ENCODE measurements at places on chromosomes 3 and 15.
A peak's percentile ranks its signal among the peaks of the same experiment; 100 is the strongest.

DNA sequence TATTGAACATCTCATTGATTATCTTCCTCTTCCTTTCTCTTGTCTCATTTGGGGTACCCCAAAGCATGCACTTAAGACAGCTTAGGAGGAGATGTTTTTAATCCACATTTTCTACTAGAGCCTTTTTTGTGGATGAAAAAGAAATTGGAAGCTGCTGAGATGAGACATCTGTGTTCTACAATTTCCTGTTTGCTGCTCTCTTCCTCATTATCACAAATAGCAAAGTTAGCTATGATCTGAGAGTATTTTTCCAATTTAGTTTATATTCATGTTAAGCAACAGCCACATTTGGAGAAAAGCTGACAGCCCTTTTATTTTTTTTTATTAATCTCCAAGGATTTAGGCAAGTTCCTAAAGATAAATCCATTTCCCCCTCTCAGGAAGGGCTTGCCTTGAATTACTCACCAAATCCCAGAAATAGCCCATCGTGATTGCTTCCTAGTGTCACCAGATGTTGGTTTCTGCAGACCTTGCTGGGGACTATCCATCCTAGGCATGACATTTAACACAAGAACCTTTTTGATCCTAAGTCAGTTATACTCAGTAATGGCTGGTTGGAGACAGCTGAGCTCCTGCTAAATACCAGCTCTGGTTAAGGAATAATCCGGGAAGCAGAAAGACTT is 70.8 kb upstream of the FILIP1L start:
- no peak for DNase-seq

DNA sequence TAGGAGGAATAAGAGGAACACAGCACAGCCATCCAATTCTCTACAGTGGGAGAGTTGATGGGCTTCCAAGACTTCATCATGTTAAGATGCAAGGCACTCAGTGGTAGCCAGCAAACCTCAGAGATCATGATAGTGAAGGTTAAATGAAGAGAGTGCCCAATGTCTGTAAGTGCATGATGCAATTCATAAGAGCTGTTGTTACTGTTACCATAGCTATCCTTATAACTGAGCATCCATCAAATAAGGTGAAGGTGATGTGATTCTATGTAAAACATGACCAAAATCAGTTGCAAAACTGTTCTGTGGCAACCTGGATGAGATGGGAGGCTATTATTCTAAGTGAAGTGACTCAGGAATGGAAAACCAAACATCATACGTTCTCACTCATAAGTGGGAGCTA is 289.7 kb downstream of the MAGI1 start:
- no peak for DNase-seq

GRCh38 chr3:138222942-138223287 is 35.8 kb downstream of the ARMC8 start:
- no peak for DNase-seq

GRCh38 chr3:168952551-168952950 is 711.0 kb downstream of the MECOM start:
- DNase-seq: no peak

DNA sequence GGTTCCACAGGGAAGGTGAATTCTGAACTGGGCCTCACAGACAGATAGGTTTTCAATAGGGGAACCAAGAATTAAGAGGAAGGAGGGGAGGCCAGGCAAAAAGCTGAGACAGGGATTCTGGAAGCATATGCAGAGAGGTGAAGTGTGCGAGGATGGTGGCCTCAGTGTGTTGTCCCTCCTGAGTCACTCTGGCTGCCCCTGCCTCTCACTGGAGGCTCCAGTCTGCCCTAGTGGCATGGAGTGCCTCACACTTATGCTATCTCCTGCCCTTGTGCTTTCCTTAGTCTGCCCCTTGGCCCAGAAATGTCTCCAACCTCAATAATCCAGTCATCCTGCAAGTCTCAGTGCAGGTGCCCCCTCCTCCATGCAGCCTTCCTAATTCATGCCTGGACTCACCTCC is 32.2 kb upstream of the RBP1 start:
- no peak for DNase-seq

- DNase-seq: no peak
Observed at GRCh38 chr3:189688262-189688661, 57.1 kb downstream of the TP63 start.

- DNase-seq: peak; percentile 97
Observed at GRCh38 chr15:90869601-90870353, 1.4 kb downstream of the FURIN start.

- no peak for DNase-seq
Observed at GRCh38 chr3:195062866-195063540, 208.0 kb downstream of the XXYLT1 start.

- no peak for DNase-seq
Observed at GRCh38 chr3:40829876-40830275, 305.1 kb downstream of the ZNF621 start.

DNA sequence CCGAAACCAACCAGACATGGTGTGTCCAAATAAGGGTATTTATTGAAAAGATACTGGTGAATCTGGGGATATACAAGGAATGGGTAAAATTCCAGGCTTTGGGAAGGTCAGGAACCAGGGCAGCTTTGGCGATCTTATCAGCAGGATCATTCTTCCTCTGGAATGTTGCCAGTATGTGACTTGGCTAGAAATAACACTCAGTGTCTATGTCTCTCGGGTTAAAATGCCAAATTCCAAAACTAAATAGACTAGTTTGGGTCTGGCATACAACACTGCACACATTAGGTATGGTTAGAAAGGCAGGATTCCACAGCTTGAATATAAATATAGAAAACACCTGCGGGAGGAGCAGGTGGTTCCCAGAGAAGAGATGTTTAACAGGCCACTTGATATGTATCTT is 220.2 kb upstream of the CD96 start:
- DNase-seq: no peak

GRCh38 chr15:24054547-24055245 is 367.6 kb upstream of the NDN start:
- DNase-seq: no peak

GRCh38 chr15:100189319-100189718 is 152.5 kb downstream of the ADAMTS17 start:
- no peak for DNase-seq

- peak; percentile 86 for DNase-seq
Observed at GRCh38 chr15:67542420-67543347, at the start of gene MAP2K5. MAP2K5 (plus strand) TSS chr15:67542703; CDS start chr15:67543336, 633 bp downstream.

- peak; percentile 36 for DNase-seq
Observed at GRCh38 chr15:90956274-90957030, 1.8 kb downstream of the RCCD1 start.

DNA sequence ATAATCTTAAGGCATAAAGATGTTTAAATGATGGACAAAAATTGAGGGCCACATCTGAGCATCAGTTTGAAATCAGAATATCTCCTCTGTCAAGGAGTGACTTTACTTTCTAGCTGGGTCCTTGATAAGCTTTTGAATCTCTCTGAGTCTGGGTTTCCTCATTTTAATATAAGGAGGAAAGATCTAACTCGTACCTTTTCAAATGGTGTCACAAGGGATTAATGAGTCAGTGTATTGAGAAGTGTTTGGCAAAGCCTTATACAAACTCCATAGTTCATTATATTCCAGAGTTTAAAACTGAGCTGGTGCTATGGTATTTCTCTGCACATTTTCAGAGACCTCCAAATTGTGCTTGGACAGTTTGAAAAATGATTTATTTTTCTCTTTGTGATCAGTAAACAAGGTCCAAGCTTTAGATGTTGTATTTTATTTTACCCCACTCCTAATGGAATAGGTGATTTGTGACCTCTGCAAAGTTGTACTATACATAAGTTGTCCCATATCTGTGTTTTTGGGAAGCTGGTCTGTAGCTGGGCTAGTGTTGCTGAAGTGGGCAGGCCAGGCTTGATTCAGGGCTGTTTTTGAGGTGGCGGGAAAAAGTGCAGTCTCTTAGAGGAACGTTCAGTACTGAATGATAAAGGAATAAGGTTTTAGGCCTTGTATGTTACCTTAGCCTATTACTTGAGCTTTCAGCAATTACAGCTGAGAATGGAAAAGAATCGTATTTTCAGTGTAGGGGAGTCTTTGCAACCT is 5.6 kb downstream of the FNDC3B start:
- peak; percentile 35 for DNase-seq

- DNase-seq: peak; percentile 40
Observed at GRCh38 chr15:74648051-74648842, 32.6 kb downstream of the CLK3 start.

- DNase-seq: no peak
Observed at GRCh38 chr15:98034731-98035130, 74.2 kb downstream of the ARRDC4 start.

DNA sequence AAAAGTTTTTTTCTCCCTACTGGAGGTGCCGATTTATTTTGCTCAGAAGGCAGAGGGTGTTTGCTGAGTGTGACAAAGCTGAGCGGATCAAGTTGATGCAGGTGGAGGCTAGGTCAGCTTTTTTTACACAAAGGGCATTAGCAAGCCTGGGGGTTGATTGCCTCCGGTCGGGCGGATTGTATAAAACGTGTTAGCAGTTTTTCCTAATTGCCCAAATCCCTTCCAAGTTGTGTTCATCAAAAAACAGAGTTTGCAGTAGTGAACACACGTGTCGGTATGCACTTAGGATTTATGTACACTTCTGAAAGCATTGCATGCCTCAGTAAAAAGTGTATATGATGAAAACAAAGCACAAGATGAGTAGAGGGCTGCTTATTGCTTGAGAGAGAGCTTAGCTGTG is 2.6 kb downstream of the GPR160 start:
- DNase-seq: no peak

GRCh38 chr3:59049671-59050331 is at the start of gene CFAP20DC:
CFAP20DC (minus strand) TSS chr3:59050025; CDS start chr3:59049631, 394 bp downstream.
- DNase-seq: peak; percentile 88

GRCh38 chr15:101233651-101234280 is 18.1 kb downstream of the CHSY1 start:
- DNase-seq: no peak

GRCh38 chr3:25096536-25096935 is 331.5 kb upstream of the RARB start:
- no peak for DNase-seq

DNA sequence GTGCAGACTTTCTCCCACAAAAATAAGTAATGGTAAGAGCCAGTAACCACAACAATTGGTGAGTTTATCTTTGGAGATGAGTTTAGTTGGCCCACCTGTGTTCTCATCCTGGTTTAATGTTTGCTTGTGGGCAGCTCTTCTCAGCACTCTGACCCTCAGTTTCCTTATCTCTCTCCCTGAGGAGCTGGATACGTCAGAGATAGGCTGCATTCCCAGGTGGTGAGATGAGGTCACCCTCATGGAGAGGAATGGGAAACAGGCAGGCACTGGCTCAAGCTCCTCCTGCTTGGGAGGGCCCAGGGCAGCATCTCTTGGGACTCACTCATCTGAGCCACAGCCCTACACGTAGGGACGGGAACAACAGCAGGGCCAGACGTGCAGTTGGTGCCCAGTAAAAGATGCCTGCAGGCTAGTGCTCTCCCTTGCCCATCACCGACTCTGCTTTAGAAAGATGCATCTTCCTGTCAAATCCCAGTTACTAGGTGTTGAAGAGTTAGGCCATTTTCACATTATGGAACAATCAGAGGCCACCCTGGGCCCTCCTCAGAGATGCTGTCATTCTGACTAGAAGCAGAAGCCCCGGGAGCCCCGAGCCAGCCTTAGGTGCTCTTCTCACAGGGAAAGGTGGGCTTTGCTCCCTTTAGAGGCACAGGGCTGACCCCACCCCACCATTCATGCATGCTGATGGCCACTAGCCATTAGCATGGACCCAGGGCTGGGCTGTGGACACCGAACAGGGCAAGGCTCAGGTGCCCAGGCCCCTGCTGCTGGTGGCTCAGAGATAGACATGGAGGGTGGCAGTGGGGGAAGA is 59.7 kb downstream of the GRIP2 start:
- DNase-seq: no peak

- DNase-seq: peak; percentile 75
Observed at GRCh38 chr15:66419471-66419870, 32.8 kb downstream of the MAP2K1 start.

DNA sequence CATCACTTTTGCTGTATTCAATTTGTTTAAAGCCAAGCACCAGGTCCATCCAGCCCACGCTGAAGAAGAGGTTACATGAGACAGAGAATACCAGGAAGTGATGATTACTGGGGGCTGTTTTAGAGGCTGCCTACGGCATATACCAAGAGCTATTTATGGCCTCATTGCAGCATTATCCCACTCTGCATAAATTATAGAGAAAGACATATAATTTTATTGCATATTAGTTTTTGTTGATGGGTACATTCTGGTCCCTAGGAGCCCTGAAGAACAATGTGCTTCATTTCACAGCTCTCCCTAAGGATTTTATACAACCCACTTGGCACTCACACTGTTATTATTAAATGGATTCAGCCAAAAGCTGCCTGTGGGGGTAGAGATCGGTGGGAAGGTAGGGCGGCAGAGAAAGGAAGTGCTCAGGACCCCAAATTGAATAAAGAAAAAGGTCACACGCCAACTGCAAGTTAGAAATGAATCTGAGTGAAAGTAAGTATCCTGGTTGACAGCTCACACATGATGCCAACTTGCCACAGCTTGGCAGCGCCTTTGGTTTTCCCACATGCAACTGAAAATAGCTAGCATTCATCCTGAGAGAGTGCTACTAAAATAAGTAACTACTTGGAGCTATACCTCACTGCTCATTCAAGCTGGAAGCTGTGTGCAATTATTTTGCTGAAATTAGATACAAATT is 73.7 kb downstream of the CCNL1 start:
- DNase-seq: no peak

DNA sequence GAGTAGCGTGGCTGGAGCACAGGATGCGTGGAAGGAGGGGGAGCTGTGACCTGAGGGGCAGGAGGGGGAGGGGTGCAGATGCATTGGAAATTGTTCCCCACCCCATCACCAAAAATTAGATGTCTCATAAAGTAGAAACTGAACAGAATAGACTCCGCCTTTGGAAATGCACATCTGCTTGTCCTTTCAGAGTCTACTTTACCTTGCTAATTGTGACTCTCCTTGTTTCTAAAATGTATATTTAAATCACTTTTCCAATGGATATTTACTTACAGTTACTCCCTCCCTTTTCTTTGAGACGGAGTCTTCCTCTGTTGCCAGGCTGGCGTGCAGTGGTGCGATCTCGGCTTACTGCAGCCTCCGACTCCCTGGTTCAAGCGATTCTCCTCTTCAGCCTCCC is 30.6 kb downstream of the SPG21 start:
- no peak for DNase-seq

DNA sequence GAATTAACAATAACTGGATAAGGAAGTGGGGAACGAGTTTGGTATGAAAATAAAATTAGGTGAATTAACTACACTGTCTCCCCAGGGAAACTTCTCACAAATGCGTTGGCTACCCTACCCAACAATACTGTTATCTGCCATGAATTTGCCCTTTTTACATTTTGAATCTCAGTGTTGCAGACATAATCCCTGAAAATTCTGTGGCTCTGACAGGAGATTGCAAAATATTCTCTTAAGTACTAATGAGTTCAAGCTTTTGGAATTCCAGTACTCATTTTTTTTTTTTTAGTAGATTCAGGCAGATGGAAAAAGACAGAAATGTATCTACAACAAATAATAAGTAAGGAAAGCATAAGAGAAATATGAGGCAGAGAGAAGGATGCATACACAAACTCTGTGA is 332.6 kb downstream of the LSAMP start:
- no peak for DNase-seq

- no peak for DNase-seq
Observed at GRCh38 chr3:151107177-151107576, 21.7 kb downstream of the MED12L start.
